ENCODE measurements at places on chromosomes 16 and 17.

GRCh38 chr16:30927789-30928378, 4.5 kb downstream of the FBXL19 start:
- peak; percentile 36 for DNase-seq

DNA sequence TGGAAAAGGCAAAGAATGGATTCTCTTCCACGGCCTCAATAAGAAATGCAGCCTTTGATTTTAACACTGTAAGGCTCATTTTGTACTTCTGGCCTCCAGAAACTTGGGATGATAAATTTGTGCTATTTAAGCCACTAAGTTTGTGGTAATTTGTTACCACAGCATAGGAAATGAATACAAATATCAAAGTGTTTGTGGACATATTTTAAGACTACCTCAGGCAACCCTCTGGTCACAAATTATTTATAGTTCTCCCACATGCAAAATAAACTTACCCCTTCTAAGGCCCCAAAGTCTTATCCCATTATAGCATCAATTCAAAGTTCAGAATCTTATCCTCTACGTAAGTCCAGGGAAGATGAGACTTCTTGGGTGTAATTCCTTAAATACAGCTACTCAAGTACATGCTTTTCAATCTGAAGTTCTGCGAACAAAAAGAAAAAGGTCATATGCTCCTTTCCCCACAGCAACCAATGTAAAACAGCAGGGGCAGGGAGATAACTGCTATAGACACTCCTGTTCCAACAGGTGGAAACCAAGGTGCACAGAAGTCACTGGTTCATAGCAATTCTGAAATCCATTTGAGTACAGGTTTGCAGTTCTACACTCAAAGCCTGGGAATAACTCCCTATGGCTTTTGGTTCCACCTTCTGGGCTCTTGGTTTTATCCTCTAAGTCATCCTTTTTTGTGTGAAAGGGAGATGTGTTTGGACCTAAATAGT, 5.4 kb upstream of the EFCAB13 start:
- no peak for DNase-seq

DNA sequence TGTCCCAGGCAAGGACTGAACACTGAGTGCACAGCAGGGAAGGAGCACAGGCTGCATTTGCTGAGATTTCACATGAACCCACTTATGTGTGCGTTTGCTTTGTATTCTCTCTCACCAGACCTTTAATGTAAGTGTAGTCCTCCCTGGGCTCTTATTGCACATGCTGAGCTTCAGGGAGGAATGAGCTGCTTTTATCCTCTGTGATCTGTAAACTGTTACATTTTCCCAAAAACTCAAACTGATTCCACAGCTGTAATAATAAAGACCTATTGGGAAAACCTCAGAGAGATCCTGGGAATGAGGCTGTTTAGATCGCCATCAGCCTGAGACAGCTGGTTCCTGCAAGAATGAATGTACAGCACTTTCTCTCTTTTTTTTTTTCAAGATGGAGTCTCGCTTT, 53.6 kb upstream of the ADORA2B start:
- DNase-seq = no peak

DNA sequence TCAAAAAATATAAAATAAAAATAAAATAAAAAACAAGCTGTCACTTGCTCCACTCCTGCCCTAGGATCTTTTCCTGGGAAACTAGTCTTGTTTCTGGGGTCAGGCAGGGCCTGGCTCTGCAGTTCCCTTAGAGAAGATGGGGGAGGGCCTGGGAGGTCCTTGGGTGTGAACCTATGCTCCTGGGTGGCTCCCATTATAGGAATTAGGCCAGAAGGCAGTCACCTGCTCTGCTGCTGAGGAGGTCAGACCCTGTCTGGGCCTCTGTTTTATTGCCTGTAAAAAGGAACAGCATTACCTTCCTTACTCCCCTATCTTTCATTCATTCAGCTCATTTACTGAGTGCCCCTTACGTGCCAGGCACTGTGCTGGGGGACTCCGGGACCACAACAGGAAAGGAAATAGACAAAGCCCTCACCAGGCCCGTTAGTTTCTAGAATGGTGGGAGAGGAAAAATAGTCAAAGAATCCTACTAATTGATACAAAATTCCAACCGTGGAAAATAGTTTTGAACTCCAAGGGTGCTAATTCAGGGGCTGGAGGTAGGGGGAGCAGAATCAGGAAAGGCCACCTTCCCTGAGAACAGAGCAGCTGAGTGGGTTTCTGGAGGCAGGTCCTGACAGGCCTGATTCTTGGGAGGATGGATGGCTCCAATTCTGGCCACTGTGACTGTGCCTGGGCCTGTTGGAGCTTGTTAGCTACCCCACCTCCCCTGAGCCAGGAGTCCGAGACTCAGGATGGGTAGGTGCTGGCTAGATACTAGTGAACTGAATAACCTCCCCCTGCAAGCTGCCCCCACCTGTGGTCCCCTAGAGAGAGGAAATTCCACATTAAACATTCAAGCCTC, 1.3 kb upstream of the SLC46A1 start:
- no peak for DNase-seq

- DNase-seq = no peak
Observed at GRCh38 chr17:46125831-46126230, 67.4 kb downstream of the KANSL1 start.

GRCh38 chr16:65284626-65285025, 162.8 kb upstream of the CDH11 start:
- DNase-seq = no peak

GRCh38 chr17:63490329-63490728, 13.5 kb downstream of the ACE start:
- no peak for DNase-seq

DNA sequence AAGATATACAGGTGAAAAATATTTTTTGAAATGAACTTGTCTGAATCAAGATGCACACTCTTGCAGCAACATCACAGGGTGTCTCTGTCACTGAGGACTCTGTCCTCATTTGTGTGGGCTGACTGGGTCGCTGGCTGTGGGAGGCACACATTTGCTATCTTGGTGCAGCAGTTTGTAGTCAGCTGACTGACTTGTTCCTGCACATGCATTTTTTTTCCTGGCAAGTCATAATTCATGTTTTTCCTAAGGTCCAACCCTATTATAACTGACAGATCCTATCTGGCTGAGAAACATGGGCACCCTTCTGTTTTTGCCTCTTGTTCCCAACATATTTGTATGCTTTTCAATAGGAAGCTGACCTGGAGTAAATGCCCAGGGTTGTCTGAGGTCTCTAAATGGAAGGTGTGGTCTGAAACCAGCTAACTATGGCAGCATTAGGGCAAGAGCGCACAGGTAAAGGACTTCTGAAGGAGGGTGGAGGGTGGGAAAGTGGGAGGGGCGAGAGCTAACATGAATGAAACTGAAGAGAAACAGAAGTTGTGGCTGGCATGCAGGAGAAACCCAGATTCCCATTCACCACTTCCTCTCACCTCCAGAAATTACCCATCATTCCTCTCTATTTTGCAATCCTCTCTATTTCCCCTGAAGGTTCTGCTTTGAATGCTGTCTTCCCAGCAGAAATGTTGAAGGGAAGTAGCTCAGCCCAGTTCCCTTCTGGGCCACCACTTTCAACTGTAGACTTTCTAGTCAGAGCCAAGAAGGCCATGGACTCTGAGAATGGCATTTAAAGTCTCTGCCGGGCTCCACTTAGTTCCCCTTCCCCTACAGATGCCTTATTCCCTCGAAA, 166.1 kb downstream of the PRKCA start:
- DNase-seq = no peak

DNA sequence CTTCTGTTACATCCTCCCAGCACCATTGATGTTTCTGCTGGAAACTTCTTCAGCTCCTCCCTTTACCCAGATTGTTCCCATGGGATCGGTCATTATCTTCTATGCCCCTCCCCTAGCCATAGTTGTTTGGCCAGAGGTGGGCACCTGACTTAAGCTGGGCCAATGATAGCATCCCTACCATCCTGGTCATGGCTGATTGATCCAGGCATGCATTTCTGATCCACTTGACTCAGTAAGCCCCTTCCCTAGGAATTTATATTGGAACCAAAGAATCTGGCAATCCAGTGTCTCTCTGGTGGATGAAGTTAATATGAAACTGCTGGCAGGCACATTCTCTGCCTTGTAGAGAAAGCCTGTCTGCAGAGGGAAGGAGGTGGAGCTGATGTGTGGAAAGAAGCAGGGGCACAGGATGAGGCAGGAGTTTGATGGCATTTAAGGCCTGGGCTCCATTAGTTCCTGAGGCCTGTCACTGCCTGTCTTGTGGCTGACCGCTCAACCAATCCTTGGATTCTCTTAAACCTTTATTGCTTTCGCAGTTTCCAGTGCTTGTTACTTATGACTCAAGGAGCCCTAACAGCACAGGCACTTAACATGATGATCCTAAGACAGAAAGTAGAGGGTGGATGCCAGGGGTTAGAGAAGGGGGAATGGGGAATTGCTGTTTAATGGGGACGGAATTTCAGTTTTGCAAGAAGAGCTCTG, 152.4 kb downstream of the ABCC12 start:
- DNase-seq = no peak

GRCh38 chr17:82204831-82205719, 7.6 kb downstream of the CCDC57 start:
- peak; percentile 62 for DNase-seq

GRCh38 chr16:79293836-79294460, 306.6 kb downstream of the MAF start:
- DNase-seq = no peak

- no peak for DNase-seq
Observed at GRCh38 chr17:68578236-68578635, 22.9 kb downstream of the FAM20A start.

DNA sequence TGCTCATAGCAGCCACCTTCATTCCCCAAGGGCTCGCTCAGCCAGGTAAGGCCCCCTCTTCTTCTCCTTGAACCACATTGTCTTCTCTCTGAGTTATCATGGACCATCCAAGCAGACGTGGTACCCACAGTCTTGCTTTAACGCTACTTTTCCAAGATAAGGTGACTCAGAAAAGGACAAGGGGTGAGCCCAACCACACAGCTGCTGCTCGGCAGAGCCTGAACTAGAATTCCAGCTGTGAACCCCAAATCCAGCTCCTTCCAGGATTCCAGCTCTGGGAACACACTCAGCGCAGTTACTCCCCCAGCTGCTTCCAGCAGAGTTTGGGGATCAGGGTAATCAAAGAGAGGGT, 272 bp downstream of the CCL2 start:
- no peak for DNase-seq

DNA sequence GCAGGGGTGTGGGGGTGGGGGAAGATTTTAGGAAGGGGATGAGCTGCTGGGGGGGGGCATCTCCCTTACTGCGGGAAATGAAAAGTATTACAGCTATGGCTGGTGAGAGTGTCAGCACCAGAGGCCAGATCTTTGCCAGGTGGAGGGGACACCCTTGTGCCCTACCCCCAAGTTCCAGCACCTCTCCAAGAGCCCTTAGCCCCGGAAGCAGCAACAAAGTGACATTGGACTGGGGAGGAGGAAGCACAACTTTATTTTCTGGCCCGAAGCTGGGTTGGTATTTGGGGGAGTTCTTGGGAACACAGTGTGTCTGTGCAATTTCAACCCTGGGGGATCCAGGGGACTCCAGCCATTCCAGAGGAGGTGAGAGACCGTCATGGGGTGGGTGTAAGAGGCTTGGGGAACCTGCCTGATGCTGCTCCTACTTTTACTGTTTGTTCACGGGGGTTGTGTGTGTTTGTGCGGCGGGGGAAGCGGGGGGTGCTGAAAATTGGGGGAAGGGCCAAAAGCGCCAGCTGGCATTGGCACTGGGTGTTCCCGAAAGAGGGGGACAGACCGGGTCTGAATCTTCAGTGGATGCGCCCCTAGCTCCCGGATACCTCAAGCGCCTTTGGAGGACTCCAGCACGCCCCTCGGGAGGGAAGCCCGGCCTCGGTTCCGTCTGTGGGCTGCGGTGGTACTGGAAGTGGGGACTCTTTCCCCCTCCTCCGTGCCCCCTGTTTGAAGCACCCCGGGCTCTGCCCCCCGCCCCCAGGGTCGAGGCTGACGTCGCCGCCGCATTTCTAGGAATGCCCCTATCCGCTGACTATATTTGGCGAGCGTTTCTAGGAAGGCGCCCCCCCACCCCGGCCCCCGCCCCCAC, 230.3 kb downstream of the MRTFB start:
- no peak for DNase-seq

DNA sequence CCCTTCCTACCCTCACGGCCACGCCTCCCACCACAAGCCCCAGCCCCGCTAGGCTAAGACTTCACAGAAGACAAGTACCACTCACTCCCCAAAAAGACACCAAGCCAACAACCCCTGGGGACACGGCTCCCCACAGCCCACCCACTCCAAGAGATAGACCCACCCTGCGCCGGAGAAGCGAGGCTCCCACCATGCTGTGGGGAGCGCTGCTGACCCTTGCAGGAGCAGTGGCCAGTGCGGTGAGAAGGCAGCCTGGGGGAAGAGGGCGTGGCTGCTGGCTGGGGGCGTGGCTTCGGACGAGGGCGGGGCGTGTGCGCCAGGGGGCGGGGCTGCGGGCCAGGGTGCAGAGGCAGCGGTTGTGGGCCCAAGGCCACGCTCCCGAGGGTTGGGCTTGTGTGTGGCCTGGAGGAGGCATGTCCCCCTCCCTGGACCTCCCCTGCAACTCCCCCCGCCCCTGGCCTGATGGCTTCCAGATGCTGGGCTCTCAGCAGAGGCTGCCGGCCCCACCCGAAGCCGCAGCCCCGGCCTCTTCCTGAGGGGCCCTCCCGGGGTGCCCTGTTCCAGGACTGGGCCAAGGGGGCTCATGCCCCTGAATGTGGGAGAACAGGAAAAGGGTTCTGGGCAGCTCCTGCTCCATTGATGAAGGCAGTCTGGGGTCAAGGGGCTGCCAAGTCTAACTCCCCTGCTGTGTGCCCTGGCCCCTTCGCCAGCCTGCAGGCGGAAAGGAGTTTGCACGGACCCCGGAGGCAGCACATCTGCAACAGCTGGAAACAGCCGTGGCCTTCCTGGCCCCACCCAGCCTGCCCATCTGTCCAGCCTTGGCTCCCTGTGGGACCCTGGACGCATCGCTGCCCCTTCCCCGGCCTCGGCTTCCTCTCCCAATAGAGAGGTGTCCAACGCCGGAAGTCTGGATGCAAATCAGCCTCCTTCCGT, 9.1 kb downstream of the TFAP4 start:
- no peak for DNase-seq

GRCh38 chr17:3935140-3935542, 18.9 kb upstream of the P2RX1 start:
- DNase-seq = peak; percentile 25

DNA sequence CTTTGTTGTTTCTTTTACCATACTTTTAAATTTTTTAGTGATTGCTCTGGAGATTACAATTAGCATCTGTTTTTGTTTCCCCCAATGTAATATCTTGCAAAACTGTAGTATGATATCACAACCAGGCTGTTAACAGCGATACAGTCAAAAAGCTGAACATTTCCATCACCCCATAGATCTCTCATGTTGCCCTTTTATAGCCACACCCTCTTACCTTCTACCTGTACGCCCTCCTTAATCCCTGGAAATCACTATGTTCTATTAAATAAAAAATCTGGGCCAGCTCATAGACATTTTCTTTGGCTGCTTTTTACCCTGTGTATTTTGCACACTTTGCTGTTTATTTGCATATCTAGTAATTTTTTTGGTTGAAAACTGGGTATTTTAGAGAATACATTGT, 67.2 kb upstream of the NACA2 start:
- DNase-seq = no peak

- DNase-seq = no peak
Observed at GRCh38 chr17:74005790-74006189, 197.7 kb upstream of the RPL38 start.

Data from activated naive CD8-positive, alpha-beta T cell treated with anti-CD3 and anti-CD28 coated beads, Interleukin-2, amount 50 U/mL, for 24 hours (primary cell).